Activated CD4-positive, alpha-beta T cell treated with anti-CD3 and anti-CD28 coated beads, Interleukin-2, Interleukin-4, amounts not matched to agents 100 ng/mL and 50 ng/mL, durations not matched to agents 16 hours and 8 hours (primary cell): ENCODE measurements at places on chromosomes 2 and 18.
A peak's percentile ranks its signal among the peaks of the same experiment; 100 is the strongest.

DNA sequence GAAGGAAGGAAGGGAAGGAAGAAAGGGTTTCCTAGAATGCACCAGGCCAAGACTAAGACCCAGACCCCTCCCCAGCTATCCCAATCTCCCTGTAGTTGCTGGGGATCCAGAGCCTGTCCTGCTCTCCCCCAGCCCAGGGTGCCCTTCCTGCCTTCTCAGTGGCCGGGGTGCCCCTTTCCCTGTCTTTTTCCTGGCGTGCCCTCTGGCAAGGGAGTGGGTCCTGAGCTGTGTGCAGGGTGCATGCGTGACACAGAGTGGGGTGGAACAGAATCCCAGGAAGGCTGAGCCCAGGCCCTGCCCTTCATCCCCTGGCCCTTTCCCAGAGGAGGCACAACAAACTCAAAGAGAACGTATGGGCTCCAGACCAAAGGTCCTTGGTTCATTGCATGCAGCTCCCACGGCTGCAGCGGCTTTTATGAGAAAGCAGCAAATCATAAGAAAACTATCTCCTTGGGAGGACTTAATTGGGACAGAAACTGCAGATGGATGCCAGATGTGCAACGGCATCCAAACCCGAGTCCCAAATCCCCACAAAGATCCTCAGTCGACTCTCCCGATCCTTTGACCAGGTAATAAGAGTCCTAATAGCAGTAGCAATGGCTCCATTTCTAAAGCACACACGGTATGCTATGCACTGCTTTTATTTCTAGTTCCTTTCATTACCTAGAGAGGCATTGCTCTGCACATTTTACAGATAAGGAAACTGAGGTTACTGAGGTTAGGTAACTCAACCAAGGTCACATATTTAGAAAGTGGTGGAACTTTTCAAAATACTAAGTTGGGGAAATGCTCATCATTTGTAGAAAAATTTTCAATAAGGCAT is 12.7 kb upstream of the ARID5A start:
- no peak for DNase-seq

GRCh38 chr2:127619877-127620705 is 25.9 kb upstream of the GPR17 start:
- no peak for DNase-seq

- no peak for DNase-seq
These were observed 14.7 kb downstream of the CASP8 start for GRCh38 chr2:201275069-201275468.

GRCh38 chr2:60215386-60215901 is 338.0 kb downstream of the BCL11A start:
- no peak for DNase-seq

- no peak for DNase-seq
These were observed 199.9 kb downstream of the ARL4C start for GRCh38 chr2:234296991-234297390.

GRCh38 chr2:175557810-175558377 is 376.4 kb upstream of the ATP5MC3 start:
- DNase-seq: no peak

DNA sequence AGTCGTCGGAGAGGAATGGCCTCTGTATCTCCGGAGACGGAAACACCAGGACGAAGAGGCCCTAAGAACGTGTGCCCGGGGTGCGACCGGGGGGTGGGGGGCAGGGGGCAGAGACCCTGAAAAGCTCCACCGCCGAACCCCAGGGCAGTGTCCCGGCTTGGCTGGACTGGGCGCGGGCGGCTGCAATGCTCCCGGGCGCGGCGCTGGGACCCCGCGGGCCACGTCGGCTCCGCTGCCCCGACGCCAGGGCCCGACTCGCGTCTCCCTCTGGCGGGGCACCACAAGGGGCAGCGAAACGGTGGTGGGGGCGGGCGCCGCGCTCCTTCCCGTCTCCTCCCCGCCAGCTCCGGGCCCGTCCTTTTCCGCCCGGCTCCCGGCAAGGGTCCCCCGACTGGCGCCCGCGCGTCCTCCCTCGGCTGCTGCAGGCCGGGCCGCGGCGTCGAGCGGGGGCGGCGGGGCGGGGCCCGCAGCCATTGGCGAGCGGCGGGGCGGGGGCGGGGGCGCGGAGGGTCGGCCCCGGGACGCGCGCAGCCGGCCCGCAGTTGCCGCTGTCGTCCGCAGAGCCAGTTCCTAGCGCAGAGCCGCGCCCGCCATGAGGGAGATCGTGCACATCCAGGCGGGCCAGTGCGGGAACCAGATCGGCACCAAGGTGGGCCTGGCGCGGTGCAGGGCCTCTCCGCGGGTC is at the start of gene TUBB6:
TUBB6 (plus strand) TSS at position 541 of the 685 bp plus-strand sequence; CDS start at position 593, 52 bp downstream.
- no peak for DNase-seq

DNA sequence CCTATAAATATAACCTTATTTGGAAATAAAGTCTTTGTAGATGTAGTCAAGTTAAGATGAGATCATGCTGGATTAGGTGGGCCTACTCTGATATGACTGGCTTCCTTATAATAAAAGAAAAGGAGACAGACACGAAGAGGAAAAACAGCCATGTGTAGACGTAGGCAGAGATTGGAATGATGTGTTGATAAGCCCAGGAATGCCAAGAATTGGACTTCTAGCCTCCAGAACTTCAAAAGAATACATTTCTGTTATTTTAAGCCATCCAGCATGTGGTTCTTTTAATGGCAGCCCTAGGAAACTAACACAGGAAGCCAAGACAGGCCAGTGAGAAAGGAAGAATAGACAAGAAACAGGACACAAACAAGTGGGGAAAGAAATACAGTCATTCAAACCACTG is 68.6 kb downstream of the NYAP2 start:
- no peak for DNase-seq

- DNase-seq: no peak
These were observed 6.3 kb downstream of the PRLH start for GRCh38 chr2:237572742-237573101.

- peak; percentile 48 for DNase-seq
These were observed at the start of gene RAMP1 for GRCh38 chr2:237859533-237860272. Gene RAMP1 (plus strand): TSS chr2:237859623. CDS start chr2:237859676, 53 bp downstream.

DNA sequence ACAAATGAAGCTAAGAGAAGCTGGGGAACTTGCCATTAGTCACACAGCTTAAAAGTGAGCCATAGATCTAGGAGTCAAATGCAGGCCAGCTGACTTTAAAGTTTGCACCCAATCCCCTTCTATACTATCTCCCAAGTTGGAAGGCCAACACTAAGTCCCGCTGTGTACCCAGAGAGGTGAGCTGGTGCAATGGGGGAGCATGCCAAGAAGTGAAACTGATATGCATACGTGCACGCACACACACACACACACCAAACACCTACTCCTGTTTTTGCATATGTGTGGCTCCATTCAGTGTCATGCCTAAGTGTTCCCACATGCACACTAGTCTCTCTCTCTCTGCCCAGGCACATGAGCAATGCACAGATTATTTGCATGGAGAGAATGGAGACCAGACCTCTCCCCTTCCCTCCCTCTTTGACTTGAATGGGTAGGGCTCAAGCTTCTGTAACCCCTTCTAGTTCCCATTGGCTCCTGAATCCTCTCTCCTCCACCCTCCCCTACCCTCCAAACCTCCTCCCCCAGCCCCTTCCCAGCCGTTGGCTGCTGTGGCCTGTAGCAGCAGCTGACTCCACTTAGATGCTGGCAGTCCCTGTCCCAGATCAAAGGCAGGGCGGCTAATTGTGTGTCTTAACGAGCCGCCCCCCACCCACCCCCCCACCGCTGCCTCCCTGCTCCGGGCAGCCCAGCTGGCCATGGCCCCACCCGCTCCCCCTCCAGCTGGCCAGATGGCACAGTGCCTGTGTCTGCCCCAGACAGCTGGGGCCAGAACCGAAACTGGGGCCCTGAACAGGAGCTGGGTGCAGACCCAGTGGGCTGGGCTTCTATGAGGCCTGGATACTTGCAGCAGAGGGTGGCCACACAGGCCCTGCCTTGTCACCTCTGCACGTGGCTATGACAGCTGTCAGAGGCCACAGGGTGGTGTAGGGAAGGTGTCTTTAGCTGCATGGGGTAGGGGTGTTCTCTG is 5.6 kb downstream of the WNT10A start:
- DNase-seq: no peak

DNA sequence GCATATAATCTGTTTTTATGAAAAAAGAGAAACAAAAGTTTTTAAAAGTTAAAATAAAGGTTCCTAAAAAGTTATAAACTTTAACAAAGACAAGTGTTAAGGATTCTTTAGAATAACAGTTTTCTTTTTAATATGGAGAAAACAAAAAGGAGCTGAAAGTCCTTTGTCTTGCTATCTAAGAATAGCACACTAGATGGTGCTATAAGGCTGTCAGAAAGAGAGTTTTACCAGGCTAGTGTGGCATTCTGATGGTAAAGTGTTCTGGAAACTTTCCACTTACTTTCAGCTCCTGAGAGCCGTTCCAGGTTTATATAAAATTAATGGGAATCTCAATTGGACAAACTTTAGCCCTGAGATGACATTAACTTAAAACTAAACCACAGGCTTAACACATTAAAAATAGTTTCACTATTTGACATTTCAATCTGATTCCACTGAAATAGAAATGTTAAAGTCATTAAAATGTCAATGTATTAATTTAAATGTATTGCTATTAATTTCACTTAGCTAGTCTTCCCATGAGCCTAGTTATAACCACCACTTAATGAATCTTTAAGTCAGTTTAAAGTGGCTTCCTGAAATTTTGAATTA is 3.7 kb downstream of the FBXO48 start:
- peak; percentile 63 for DNase-seq

DNA sequence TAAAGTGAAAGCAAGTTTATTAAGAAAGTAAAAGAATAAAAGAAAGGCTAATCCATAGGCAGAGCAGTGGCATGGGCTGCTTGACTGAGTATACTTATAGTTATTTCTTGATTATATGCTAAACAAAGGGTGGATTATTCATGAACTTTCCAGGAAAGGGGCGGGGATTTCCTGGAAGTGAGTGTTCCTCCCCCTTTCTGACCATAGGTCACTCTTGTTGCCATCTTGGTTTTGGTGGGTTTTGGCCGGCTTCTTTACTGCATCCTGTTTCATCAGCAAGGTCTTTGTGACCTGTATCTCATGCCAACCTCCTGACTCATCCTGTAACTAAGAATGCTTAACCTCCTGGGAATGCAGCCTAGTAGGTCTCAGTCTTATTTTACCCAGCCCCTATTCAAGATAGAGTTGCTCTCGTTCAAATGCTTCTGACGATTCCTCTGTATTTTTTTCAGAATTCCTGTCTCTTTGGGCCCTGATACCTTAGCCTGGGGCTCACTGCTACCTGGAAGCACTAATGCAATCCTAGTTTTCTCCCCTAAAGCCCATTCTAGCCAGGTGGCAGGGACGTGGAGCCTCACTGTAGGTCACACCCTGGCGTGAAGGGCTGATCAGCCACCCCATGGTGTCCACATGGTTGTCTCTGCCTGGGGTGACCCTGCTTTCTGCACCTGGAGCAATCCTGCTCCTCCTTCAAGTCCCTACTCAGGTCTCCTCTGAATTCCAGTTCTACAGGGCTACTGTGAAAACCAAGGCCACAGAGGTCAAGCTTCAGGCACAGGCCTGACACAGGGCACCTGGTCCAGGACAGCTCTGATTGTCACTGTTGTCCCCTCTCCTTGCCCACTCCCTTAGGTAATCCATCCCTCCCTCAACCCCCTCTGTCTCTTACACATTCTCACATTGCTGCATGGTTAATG is 6.0 kb upstream of the SLC35F6 start:
- peak; percentile 40 for DNase-seq
